ENCODE measurements at places on chromosomes 4 and X.

GRCh38 chr4:76947369-76947768 is 2.2 kb upstream of the SEPTIN11 start:
- DNase-seq, result no peak

DNA sequence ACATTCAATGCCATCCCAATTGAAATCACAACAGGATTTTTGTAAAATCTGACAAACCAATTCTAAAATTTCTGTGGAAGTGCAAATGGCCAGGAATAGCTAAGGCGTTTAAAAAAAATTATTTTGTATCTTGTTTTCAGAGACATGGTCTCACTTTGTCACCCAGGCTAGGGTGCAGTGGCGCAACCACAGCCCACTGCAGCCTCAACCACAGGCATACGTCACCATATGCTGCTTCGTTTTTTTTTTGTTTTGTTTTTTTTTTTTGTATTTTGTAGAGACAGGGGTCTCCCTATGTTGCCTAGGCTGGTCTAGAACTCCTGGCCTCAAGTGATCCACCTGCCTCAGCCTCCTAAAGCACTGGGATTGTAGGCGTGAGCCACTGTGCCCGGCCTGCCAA is 24.5 kb downstream of the ZNF41 start:
- DNase-seq, result no peak

DNA sequence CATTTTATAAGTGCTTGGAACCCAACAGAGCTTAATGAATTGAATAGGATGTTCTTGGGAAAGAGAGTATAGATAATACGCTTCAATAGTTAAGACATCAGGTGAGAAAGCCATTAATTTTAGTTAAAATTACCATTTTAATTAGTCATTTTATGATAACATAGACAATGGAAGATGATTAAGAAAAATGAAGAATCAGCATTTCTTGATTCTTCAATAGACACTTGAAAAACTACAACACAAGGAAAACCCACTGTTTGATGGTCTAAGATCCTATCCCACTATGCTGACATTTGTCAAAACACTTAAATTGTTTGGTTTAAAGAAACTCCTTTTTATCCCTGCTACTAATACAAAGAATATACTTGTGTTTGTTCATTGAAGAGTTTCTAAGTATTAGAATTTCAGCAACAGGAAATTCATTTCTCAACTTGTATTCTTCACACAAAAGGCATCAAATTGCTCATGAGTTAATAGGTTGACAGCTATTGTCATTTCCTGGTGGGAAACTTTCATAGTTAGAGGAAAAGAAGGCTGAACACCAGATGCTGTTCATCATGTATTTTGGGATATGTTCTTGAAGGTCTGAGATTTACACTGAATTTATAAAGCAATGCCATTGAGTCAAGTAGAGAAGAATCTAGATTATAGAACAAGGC is 9.6 kb upstream of the CXCL2 start:
- no peak for DNase-seq

GRCh38 chrX:120334603-120335002 is 23.3 kb upstream of the TMEM255A start:
- DNase-seq, result no peak

- DNase-seq, result no peak
Observed at GRCh38 chrX:133151336-133151735, 54.4 kb upstream of the USP26 start.

- DNase-seq, result no peak
Observed at GRCh38 chr4:83974111-83974780, 438.3 kb downstream of the GPAT3 start.

DNA sequence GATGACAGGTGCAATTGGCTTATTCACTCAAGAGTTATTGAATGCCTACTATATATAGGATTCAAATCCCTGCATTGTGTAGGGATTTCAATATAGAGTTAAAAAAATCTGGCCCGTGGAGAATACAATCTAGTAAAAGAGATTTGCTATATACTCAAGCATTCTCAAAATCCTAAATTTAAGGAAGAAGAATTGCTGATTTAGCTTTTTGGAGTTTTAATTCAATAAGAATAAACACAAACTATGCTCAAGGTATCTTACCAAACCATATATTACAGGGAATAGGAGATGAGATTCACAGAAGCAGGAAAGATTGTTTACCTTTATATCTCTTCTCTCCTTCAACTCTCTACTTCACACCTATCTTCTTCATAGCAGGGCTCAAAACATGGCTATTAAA is 476.8 kb downstream of the PACRGL start:
- no peak for DNase-seq

- DNase-seq, result no peak
Observed at GRCh38 chr4:162681212-162681611, 485.5 kb downstream of the NAF1 start.

GRCh38 chr4:96395747-96396146 is 555.9 kb downstream of the PDHA2 start:
- no peak for DNase-seq

DNA sequence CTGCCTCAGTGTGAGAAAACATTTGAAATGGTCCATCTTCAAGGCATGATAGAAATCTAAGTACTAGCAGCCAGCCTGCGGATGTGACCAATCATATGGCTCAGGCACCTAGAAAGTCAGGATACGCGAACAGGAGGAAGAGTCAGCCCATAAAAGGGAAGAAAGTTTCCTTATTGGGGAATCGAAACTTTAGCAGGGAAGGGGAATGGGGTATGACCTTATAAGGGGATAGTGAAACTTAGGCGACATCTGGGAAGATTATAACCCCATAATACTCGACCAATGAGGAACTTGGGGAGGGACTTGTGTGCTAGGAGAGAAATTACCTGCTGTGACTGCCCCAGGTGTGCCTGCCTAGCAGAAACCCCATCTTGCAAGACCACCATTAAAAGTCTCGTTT is 26.2 kb upstream of the PYURF start:
- no peak for DNase-seq

- no peak for DNase-seq
Observed at GRCh38 chr4:165152527-165152926, 39.9 kb upstream of the TMEM192 start.

DNA sequence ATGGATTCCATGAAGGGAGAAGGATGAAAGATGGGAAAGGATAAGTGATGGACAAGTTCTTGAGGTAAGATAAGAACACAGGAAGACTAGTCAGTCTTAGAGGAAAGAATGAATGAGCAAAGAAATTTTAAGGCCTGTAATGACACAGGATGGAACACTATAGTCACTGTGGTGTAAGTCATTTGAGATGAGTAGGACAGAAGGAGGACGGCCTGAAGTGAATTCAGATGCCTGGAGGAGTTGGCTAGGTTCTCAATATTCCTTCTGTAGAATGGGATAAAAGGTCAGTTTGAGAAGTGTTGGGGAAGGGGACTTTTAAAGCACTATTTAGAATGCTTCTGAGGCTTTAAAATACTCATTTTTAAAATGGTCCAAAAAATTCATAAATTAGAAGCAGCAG is 3.9 kb downstream of the MSMO1 start:
- DNase-seq, result no peak

GRCh38 chr4:140326395-140326993 is 47.0 kb upstream of the SCOC start:
- peak; percentile 26 for DNase-seq
